ENCODE measurements at places on chromosomes 3 and 15.

DNA sequence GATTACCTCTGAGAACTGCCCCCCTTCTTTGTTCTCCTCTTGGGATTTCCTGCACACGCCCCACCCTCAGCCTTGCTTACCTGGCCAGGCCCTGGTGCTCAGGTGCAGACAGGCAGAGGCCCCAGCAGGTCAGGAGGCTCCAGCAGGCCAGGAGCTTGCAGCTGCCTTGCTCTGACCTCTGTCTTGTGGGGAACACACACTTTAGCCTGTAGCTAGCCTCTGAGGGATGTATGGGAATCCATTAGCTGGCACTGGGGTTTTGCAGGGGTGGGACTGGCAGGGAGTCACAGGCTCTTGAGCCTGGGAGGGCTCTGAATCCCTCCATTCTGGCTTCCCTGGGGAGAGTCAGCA, 2.7 kb downstream of the SMAD6 start:
- no peak for DNase-seq

- no peak for DNase-seq
Observed at GRCh38 chr15:32643907-32644445, 2.5 kb downstream of the SCG5 start.

DNA sequence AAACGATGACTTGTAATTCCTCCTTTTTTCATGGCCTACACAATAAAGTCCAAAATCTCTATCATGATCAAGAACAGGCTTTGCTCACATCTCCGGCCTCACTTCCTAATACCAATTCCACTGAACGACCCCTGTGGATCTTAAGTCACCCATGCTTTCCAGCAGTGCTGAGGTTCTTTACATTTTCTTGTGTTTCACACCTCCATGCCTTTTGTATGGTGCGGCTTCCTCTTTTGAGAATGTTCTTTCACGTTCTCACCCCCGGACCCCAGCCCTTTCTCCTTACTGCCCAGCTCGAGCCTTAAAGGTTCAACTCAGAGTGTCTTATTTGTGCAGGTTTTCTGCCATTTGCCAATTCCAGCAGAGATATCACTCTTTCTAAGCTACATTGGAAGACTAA, 70.1 kb downstream of the CSNK1G1 start:
- no peak for DNase-seq

- DNase-seq, result no peak
Observed at GRCh38 chr3:54772051-54772450, 155.8 kb downstream of the LRTM1 start.

GRCh38 chr15:71295603-71296314, 180.5 kb downstream of the THSD4 start:
- no peak for DNase-seq

DNA sequence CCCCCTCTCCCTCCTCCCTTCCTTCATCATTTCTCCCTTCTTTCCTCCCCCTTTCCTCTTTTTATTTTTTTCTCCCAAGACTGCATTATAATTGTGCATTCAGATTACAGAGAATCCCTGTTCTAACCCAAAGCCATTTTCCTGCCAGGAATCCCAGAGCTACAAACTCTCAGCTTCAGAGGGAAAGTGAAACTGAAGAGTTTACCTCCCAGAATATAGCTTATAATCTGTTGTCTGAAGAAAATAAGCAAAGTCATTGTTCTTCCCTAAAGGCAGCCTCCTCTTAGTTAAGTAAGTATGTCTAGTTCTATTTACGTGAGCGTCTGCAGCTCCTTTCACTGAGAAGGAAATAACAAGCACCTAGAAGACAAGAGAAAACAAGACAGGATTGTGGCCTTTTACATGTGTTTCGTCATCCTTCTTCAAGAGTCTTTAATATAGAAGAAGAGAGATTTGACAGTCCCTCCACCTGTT, 97.2 kb downstream of the CHST2 start:
- DNase-seq, result no peak

All from NCI-H187 treated with DMSO at 0.1 percent for 48 hours (cell line).